ENCODE measurements at places on chromosomes 2 and 18. TPM values are rescaled to one million over a fixed set of nuclear protein-coding genes. Genes with fewer than 3 reads are reported as not detected.

DNA sequence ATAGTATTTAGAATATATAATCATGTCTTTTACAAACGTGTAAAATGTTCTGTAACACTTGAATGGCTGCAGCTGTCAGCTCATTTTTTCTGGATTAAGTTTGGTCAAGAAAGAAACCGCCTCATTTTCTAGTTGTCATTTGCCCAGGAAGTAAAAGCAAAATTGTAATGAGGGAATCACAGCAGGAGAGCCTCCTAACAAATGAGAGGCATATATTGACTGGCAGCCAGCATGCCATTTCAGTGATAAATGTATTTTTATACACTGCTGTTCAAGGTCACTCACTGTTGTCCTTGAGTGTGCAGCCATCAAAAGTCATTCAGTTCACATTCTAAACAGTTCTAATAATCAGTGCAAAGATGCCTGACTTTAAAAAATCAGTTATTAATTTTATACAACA, 144.3 kb upstream of the BOD1L2 start:
- no peak for DNase-seq

DNA sequence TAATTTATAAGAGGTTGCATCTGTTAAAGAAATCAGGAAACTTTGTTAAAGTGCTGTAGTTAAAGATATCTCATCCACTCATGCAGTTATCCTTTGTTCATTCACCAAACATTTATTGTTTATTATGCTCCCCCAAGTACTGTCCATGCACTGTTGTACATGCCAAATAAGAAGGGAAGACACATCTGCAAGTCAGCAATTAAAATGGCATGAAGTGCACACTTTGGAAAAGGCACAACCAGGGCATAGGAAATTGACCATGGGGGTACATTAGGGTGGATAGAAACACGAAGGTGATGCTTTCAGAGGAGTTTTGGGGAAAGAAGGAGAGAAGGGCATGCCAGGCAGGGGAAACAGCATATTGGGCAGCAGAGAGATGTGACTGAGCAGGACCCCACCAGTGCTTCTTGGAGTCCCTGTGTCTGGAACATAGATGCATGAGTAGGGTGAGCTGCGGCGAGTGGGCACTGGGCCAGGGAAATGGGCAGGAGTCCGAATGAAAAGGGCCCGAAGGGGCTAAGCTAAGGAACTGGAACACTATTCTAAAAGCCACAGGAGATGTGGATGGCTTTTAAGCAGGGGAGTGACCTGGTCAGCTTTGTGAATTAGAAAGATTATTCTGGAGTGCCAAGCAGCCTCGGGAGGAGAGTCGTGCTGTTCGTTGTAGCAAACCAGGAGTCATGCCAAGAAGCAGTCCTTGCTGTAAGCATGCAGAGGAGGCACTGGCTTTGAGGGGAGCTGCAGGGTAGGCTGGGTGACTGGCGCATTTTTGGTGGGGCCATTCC, 316.3 kb downstream of the AGPS start:
- no peak for DNase-seq

GRCh38 chr2:47010176-47010575, 94.6 kb upstream of the MCFD2 start:
- no peak for DNase-seq

Gene TUBA3D
- polyA plus RNA-seq = 0.86 TPM

Gene IL36B
- polyA plus RNA-seq = not detected

- no peak for DNase-seq
Observed at GRCh38 chr2:173520918-173521317, 166.2 kb downstream of the CDCA7 start.

GRCh38 chr2:226327830-226328229, 471.8 kb downstream of the IRS1 start:
- no peak for DNase-seq

DNA sequence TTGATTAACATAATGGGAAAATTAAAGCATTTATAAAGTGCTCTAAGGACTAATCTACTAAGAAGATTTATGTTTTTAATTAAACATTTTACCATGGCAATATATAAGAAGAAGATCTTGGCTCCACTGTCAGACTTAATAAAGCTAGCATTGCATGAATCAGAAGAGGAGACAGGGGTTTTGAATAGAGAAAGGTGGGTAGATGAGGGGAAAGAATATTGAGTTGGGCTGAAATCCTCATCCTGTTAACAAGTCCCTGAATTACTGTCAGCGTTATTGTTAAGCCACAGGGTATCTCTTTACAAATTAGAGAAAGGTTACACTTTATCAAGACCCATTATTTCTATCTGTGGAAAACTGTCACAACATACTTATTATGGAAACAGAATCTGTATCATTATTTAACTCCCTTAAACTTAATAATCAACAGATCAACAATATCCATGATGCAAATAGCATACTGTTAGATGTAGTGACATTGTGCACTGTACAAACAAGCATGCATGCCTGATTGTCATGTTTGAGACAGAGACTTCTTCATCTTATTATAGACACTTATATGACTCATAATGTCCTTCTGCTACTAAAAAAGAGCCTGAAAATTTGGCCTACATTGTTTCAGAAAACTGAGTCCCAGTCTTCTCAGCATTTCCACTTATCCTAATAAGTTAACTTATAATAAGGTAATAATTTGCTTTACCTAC, 304.1 kb downstream of the NRXN1 start:
- DNase-seq = no peak

GRCh38 chr18:68519336-68519735, 195.6 kb downstream of the TMX3 start:
- no peak for DNase-seq

GRCh38 chr2:231722721-231723307, 14.5 kb downstream of the PTMA start:
- DNase-seq = no peak

Measured in left lung (tissue), 14 donors.